ENCODE measurements at places on chromosomes 4 and X.

- no peak for DNase-seq
These were observed 7.4 kb downstream of the PCDH18 start for GRCh38 chr4:137524725-137525369.

DNA sequence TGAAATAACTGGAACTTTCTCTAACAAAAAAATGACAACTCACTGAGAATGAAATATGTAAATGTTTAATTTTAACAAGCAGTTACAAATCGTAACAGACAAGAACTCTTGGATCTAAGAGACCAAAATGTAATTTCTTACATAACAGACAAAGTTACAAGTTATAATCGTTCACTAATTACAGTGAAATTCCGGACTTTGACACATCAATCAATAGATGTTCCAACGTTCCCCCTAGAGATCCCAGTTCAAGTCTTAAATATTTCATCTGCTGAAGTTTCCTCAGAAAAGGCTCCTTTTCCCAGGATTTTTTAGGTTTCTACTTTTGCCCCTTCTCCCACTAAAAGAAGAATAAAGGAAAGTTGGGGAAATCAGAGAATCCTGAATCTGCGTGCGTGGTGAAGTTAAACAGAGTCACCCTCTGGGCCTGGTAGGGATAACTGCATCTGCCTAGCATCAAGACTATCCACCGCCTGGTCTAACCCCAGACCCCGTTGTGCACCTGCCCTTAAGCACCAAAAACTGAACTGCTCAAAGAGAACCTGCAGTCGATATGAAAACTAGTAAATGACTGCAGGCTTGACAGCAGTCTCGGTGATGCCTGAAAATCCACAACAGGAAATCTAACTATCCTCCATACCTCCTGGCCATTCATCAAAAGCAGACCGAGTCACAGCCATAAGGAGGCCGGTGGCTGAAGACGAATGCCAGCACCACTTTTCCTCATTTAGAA is 2.3 kb downstream of the IRF2 start:
- DNase-seq, result no peak

DNA sequence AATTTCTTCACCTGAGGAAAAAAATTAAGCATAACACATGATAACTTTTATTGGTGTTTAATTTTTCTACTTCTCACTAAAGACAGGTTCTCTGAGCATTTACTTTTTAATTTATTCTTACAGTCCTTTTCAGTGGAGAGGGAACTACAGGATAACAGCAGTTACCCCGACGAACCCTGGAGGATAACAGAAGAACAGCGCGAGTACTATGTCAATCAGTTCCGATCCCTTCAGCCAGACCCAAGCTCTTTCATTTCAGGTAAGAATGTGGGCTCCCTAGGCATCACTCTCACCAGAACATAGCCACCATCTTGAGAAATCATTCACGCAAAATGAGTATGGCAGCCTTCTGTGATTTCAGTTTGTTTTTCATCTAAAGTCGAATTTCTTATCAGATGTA is 100.8 kb downstream of the REPS2 start:
- no peak for DNase-seq

DNA sequence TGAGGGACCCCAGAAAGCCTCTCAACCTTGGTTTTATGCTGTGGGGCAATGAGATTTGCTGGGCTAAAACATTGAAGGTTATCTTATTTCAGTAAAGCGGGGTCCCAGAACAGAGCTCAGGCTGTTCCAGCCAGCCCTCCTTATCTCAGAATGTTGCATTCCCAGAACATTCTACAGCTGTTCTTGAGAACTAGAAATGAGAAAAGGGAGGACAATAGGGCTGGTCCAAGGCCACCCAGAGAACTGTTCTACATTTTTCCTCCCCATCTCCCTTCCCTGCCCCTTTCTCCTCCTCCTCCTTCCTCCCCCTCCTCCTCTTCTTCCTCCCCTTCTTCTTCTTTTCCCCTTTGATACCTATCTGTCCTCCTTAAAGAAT is 70.4 kb upstream of the SLC7A11 start:
- no peak for DNase-seq

DNA sequence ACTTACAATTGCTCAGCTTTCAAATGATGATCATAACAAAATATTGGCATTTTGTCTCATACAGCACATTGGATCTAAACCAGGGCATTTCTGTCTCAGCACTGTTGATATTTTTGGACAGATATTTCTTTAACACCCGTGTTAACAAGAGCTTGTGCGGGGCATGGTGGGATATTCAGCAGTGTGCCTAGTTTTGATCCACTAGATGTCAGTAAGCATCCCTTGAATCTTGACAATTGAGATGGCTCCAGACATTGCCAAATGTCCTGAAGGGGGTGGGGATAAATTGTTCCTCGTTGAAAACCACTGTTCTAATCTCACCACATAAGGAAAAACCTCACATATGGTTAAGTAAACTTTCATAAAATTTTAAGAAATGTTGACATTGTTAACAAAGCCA is 806.3 kb downstream of the STIM2 start:
- no peak for DNase-seq

GRCh38 chr4:183072176-183072575 is 26.9 kb upstream of the WWC2 start:
- DNase-seq, result no peak

- no peak for DNase-seq
These were observed 53.1 kb upstream of the C4orf50 start for GRCh38 chr4:6071191-6071958.

Measured in cortex of kidney (tissue), 1 donor.